Mesenchymal stem cell (in vitro differentiated cells and primary cell): ENCODE measurements at places on chromosomes 4 and X.
A peak's percentile ranks its signal among the peaks of the same experiment; 100 is the strongest.

DNA sequence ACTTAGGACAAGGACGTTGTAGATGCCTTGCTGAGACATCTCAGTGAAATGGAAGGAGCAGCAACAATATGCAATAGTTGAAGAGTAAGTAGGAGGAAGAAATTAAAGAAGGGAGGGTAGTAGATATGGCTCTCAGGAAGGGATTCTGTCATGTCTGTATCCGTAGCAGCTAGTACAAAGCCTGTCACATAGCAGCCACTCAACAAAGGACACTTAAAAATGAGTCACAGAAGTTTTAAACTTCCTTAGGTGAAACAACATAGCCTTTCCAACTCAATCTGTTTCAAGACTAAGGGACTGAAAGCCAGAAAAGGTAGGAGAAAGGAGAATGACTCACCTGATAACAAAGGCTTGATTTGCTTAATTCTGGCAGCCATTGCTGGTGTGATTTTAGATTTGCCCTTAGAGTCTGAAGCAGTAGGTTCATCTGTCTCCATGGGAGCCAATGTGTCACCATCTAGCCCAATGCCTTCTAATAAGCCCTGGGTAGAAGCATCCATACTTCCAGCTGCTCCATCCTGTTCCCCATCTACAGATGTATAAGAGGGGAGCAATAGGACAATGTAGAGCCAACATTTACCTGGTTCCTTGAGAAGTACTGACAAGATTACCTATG lies 86.6 kb downstream of the HUWE1 start:
- no peak for DNase-seq

DNA sequence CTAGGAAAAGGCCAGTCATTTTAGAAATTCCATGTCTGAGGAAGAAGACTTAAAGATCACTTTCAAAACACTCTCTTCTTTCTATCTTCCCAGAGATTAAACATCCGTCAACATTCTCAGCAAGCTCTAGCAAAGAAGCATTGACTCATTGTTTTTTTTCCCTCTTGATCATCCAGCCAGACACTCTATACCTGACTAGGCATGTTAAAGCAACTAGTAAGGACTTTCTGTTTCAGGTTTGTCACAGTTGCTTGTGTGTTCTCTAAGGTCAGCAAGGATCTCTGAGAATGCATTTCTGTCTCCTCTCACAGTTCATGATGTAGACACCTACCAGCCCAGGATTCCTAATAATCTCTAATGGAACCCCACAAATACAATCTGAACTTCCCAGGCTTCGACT lies 112.2 kb downstream of the IL13RA2 start:
- no peak for DNase-seq

- DNase-seq: no peak
These were observed 285.4 kb downstream of the OPHN1 start for GRCh38 chrX:68147848-68148247.

GRCh38 chr4:169309326-169309967 lies 38.7 kb upstream of the SH3RF1 start:
- DNase-seq: no peak

DNA sequence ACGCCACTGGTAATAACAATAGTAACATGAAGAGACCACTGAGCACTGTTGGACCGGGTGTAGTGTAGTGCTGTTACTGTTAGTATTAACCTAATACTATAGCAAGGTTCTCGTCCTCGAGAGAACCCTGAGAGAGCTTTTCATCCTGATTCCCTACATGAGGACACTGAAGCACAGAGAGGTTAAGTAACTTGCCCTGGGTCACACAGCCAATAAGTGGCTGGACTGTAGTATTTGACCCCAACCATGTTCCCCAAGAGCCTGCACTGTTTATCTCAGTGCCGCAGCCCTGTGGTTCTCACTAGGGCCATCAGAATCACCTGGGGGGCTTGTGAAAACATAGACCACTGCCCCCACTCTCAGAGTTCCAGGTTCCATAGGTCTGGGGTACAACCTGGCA lies 10.4 kb downstream of the SCML1 start:
- DNase-seq: no peak

- peak; percentile 19 for DNase-seq
These were observed 7.4 kb downstream of the BDH2 start for GRCh38 chr4:103092245-103092644.
